ENCODE measurements at places on chromosomes 3 and 15.

GRCh38 chr15:61175024-61175423 is 54.1 kb downstream of the RORA start:
- H3K36me3 ChIP-seq = no peaks in the 10 kb centered on the region
- no peaks in the 10 kb centered on the region for H3K27me3 ChIP-seq
- H3K4me1 ChIP-seq = peaks cover 10% of the 10 kb centered on the region
- DNase-seq = peak; percentile 8
- no peak overlapping the region for H3K4me3 ChIP-seq

DNA sequence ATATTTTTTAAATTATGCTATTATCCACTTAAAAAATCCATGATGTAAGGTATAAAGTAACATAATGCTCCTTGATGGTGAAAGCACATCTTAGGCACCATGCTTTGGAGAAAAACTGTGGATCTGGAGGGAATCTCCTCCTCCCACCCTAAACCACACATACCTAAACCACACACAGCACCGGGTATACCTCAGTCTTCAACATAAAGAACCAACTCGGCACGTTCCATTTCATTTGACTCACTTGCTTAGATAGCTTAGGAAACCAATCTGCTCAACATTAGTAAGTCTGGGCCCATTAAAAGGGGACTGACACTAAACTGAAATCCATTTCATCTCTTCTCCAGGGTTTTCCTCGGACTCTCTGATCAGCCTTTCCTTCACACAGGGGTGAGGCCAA is 945.7 kb upstream of the CFAP20DC start:
- H3K36me3 ChIP-seq = no peaks in the 10 kb centered on the region
- H3K4me3 ChIP-seq = no peak overlapping the region
- no peak for DNase-seq
- H3K27ac ChIP-seq = no peak overlapping the region
- no peaks in the 10 kb centered on the region for H3K4me1 ChIP-seq

DNA sequence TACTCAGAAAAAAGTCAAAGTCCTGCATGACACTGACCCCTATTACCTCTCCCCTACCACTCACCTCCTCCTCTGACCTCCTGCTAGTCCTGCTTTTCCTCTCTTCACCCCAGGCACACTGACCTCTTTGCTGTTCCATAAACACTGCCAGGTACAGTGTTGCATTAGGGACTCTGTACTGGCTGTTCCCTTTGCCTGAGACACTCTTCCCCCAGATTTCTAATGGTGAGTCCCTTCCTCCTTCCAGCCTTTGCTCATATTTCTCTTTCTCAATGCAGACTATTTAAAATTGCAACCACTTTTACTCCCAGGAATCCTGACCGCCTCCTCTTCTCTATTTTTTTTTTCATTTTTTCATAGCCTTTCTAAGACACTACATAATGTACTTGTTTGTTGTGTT is 36.3 kb upstream of the UBE2E2 start:
- no peaks in the 10 kb centered on the region for H3K4me1 ChIP-seq
- no peak overlapping the region for H3K27ac ChIP-seq
- no peaks in the 10 kb centered on the region for H3K27me3 ChIP-seq
- no peak for DNase-seq

DNA sequence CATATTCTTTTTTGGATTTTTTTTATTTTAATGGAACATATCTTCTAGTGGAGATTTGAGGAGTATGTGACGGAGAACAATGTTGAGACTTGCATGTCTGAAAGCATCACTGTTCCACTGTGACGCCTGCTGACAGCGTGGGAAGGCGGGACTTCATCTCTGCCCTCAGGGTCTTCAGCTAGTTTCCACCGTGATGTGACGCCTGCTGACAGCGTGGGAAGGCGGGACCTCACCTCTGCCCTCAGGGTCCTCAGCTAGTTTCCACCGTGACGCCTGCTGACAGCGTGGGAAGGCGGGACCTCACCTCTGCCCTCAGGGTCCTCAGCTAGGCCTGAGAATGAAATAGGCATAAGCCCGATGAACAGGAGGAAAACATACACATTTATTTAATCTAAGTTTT is 70.7 kb downstream of the LMLN start:
- H3K4me3 ChIP-seq = no peak overlapping the region
- no peak for DNase-seq
- no peak overlapping the region for H3K27ac ChIP-seq
- no peaks in the 10 kb centered on the region for H3K36me3 ChIP-seq
- peaks cover 2% of the 10 kb centered on the region for H3K27me3 ChIP-seq
- H3K4me1 ChIP-seq = peaks cover 3% of the 10 kb centered on the region

Measured in endothelial cell (in vitro differentiated cells).